ENCODE measurements at places on chromosomes 11 and 22.

DNA sequence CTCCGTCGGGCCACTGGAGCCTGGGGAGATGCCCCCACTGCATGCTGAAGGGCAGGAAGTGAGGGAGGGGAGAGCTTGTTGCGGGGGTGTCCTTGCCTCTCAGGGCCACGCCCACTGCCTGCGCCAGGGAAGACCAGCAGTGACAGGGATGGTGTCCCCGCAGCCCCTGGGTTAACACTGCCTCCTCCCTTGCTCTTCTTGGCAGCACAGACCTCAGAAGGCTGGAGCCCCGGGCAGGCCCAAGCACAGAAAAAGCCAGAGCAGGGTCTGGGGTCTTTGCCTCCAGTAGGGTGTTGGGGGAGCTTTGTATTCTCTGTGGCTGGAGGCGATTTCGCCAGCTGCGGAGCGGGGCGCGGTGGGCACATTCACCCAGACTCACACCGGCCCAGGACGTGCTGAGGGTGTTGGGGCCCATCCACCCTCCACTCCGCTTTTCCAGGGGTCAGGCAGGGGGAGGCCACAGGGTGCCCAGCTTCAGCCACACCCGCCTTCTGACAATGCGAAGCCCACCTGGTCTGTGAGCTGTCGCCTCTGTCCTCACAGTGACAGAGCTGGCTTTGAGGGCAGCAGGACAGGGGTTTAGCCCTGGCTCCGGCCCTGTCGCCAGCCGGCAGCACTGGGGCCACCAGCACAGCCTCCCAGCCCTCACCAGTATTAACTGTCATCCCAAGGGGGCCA lies 83.7 kb downstream of the CDKN1C start:
- no peak for DNase-seq

- no peak for DNase-seq
Observed at GRCh38 chr11:324156-324555, 3.5 kb upstream of the IFITM3 start.

DNA sequence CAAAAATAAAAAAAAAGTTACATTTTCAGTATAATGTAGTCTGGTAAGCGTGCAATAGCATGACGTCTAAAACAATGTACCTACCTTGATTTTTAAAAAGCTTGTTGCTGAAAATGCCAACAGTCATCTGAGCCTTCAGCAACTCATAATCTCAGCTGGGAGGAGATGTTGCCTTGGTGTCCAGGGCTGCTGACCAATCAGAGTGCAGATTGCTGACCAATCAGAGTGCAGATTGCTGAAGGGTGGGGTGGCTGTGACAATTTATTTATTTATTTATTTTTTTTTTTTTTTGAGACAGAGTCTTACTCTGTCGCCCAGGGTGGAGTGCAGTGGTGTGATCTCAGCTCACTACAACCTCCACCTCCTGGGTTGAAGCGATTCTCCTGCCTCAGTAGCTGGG lies 17.8 kb downstream of the ZBED4 start:
- no peak for DNase-seq

DNA sequence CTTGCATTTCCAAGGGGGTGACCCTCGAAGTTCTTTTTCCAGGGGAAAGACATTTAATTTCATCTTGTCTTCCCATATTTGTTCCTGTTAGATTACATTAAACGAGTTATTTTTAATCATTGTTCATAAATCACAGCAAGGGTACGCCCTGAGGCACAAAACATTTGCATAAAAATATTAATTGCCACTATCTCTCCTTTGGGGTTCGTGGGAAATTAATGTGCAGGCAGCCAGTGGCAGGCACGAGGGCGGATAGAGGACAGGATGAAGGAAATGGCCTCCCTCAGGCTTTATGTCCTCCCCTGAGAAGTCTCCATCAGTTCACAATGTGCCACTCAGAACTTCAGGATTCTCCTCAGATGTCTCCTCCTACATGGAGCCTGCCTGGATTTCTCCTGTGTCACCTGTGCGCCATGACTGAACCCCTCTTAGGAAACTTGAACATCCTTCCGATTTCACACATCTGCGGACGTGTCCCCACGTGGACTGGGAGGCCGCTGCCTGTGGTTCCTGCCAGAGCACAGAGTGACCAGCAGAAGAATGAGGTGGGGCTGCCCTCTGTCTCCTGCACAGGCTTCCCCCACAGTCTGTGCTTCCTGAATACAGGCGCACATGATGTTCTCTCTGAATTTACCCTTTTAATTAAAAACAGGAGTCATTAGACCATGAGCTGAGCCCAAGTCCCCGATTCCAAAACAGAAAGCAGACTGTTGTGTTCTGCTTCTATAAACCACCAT lies 1085.9 kb downstream of the TBC1D22A start:
- DNase-seq: no peak

DNA sequence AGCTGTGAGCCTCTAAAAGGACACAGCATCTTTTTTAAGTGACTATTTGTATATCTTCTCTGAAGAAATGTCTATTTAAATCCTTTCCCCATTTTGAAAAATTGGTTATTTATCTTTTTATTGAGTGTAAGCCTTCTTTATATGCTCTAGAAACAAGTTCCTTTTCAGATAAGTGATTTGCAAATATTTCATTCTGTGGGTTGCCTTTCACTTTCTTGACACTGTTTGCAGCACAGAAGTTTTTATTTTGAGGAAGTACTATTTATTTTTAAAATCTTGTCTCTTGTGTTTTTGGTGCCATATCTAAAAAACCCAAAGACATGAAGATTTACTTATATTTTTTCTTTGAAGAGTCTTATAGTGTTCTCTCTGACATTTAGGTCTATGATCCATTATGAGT lies 40.1 kb upstream of the LYVE1 start:
- DNase-seq: no peak

GRCh38 chr11:43282607-43283440 lies 29.0 kb upstream of the API5 start:
- DNase-seq: peak; percentile 14

- no peak for DNase-seq
Observed at GRCh38 chr11:113419454-113420003, 31.9 kb downstream of the ANKK1 start.

GRCh38 chr11:31433851-31434250 lies 64.2 kb downstream of the DNAJC24 start:
- no peak for DNase-seq

GRCh38 chr22:20174785-20175596 lies 24.1 kb upstream of the CCDC188 start:
- no peak for DNase-seq

DNA sequence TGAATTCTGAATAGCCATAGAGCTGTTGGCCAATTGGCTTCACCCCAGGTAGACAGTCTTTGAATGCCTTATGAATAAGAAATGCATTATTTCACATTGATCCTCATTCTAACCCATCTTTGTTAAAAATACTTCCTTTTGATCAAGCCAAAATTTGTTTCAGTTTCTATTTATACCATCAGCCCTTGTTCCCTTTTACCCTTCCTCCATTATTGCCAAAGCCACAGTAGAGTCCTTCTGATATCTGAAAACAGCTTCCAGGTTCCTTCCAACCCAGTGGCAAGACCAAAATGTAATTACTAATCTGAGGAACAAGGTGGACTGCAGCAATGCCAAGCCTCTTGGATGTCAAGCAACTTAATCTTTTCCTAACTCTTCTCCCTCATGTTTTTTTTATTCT lies 458.8 kb downstream of the BUD13 start:
- DNase-seq: no peak

- no peak for DNase-seq
Observed at GRCh38 chr22:22717664-22718063, 73.2 kb downstream of the GGTLC2 start.

DNA sequence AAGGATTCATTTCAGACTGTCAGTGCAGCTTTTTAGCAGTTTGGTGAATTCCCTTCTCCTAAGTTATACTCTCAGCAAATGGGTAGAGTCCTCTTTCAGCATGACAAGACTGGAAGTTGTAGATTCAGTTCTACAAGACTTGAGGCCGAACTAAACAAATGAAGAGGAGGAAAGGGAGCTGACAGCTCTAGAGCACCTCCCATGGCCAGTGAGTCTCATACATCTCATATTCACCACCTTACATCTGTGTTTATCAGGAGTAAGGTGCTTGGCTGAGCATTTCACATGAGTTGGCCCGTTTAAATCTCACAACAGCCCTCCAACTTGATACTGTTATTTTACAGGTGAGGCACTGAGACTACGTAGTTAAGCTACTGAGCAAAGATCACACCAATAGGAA lies 30.4 kb downstream of the SEZ6L start:
- DNase-seq: no peak

GRCh38 chr11:66920978-66921784 lies 37.0 kb downstream of the PC start:
- DNase-seq: no peak

DNA sequence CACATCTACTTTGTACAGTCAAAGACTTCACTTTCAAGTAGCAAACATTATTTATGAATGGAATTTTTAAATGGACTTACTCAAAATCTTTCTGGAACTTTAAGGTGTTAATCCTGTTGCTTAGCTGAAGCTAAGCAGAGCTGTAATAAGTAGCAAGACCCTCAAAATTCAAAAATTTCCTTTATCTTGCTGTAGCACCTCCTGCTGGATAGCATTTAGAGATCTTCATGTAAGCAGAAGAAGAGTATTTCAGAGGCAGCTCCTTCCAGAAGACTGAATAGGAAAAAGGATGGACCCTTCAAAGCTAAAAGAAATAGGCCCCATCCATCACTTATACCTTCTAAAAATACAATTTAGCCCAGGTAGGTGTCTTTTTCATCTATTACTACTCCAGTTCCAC lies 3.4 kb downstream of the PHF21A start:
- DNase-seq: no peak

GRCh38 chr11:131561972-131562371 lies 191.6 kb downstream of the NTM start:
- no peak for DNase-seq

DNA sequence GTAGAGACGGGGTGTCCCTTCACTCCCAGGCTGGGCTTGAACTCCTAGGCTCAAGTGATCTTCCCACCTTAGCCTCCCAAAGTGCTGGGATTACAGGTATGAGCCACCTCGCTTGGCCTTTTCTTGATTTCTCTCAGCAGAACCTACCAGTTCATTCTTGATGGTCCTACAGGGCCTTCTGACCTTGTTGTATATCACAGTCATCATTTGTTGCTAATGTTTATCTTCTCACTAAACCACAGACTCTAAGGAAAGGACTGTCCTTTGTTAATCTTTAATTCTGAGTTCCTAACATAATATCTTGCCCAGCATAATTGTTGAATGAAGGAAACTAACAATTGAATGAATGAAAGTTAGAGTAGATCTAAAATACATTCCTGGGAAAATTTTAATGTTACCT lies 22.0 kb upstream of the ZC3H12C start:
- no peak for DNase-seq

- DNase-seq: no peak
Observed at GRCh38 chr11:109326781-109327180, 95.2 kb upstream of the C11orf87 start.

DNA sequence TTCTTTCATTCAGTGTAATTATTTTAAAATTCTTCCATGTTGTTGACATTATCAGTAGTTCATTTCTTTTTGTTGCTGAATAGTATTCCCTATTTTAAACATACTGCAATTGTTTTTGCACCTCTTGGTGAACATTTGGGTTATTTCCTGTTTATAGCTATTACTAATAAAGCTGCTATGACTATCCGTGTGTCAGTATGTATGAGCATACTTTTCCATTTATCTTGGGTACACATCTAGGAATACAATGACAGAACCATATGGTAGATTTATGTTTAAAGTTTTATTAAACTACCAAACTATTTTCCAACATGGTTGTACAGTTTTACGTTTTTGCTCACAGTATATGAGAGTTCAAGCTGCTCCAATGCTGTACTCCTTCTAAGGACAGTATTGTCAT lies 22.0 kb upstream of the FIBIN start:
- DNase-seq: no peak

DNA sequence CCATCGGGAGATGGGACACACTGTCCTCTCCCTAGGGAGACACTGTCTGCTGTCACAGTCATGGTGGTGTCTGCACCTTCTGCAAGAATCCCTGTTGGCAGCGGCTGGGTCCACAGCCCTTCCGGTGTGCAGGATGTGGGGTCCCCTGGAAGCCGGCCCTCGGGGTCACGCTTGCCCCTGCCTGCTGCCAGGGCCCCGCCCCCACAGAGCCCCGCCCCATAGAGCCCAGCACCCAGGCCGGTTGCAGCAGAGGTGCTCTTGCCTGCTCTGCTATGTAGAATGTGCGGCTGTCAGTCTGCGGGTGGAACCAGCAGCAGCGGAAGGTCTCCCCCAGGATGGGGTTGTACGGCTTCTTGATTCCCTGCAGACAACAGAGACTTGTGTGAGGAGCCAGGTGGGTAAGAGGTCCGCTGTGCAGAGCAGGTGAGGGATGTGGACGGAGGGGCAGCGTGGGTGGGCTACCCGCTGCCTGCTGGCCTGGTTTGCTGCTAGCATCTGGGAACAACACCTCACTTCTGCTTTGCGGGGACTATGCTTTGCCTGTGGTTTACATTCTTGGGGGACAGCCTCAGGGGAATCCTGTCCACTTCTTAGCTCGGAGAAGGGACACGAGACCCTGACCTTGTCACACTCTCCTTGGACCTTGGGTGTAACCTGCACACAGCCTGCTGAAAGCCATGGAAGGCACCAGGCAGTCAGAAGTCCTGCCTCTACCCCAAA lies 44.9 kb upstream of the CARS1 start:
- no peak for DNase-seq

GRCh38 chr11:122240638-122241037 lies 124.6 kb upstream of the BLID start:
- DNase-seq: no peak

GRCh38 chr22:25109878-25110595 lies 89.6 kb upstream of the CRYBB3 start:
- no peak for DNase-seq
